Parietal lobe (tissue), 2 donors: ENCODE measurements at places on chromosomes 12 and 14. TPM values are rescaled to one million over a fixed set of nuclear protein-coding genes. Genes with fewer than 3 reads are reported as not detected.

The C1R gene
- 1.6 TPM for total RNA-seq

The TMPRSS12 gene
- not detected for total RNA-seq

The KRT3 gene
- not detected for total RNA-seq

The GARIN6 gene
- total RNA-seq = not detected

The PLCZ1 gene
- not detected for total RNA-seq

The CGRRF1 gene
- total RNA-seq = 13.1 TPM
